Brain pericyte (primary cell): ENCODE measurements at places on chromosomes 5 and 9.

- DNase-seq: no peak
Measured at GRCh38 chr9:4742246-4742645, 1.2 kb upstream of the AK3 start.

DNA sequence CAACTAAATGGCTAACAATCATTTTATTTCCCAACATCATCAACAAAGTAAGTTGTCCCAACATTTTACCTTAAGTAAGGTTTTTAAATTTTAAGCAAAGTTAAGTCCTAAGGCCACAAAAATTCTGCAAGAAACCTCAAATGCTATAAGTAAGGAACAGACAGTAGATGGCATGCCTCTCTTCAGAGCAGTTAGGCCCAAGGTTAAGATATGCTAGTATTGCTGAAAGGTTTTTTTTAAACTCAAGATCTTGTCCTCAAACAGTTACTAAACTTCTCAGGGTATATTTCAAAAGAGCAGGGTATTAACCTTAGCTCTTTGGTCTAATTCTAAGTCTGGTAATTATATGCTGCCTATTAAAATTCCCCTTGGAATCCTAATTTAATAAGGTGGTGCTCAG, 35.1 kb downstream of the PJA2 start:
- no peak for DNase-seq

DNA sequence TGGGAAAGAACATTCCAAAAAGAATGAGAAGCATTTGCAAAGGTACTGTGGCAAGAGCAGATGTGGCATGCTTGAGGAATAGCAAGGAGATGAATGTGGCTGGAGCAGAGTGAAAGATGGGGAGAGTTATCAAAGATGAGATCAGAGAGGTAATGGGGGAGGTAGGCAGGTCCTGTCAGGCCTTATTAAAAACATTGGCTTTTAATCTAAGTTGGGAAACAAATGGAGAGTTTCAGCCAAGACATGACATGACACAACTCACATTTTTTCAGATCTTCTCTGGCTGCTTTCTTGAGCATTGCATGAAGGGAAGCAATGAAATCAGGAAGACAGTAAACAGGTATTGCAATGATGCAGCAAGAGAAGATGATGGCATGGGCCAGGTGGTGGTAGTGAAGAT, 120.3 kb downstream of the MUSK start:
- DNase-seq: no peak

GRCh38 chr5:172782169-172783039, 11.4 kb upstream of the DUSP1 start:
- DNase-seq: no peak

DNA sequence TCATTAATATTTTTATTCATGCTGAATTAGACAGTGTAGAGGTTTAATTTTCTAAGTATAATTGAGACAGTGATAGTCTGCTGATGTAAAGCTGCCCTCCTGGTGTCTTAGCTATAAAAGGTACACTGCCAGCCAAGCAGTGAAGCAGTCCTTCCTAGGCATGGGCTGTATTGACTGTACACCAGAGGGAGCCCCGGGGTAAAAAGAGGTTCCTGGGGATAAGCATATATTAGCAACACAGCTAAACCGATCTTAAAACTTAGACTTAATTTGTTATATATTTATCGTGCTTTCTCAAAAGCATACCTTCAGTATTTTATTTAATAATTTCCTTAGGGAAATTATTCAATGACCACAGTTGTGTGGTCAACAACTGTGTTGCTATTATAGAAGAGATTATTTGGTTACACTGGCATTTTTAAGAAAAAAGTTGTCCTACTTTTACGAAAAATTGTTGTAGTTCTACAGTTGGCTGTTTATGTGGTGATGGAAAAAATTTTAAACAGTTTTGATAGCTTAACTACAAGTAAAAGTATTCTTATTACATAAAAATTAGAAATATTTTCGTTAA, 68.8 kb downstream of the ELL2 start:
- no peak for DNase-seq

DNA sequence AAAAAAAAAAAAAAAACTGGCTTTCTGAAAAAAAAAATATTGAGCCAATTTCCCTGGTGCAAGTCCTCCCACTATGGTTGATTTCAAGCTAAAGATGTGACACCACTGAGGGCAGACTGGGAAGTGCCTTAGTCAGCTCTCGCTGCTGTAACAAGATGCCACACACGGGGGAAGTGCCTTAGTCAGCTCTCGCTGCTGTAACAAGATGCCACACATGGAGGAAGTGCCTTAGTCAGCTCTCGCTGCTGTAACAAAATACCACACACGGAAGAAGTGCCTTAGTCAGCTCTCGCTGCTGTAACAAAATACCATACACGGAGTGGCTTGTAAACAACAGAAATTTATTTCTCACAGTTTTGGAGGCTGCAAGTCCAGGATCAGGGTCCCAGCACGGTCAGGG, 23.4 kb downstream of the BTNL9 start:
- no peak for DNase-seq
